ENCODE measurements at places on chromosomes 5 and 9.

DNA sequence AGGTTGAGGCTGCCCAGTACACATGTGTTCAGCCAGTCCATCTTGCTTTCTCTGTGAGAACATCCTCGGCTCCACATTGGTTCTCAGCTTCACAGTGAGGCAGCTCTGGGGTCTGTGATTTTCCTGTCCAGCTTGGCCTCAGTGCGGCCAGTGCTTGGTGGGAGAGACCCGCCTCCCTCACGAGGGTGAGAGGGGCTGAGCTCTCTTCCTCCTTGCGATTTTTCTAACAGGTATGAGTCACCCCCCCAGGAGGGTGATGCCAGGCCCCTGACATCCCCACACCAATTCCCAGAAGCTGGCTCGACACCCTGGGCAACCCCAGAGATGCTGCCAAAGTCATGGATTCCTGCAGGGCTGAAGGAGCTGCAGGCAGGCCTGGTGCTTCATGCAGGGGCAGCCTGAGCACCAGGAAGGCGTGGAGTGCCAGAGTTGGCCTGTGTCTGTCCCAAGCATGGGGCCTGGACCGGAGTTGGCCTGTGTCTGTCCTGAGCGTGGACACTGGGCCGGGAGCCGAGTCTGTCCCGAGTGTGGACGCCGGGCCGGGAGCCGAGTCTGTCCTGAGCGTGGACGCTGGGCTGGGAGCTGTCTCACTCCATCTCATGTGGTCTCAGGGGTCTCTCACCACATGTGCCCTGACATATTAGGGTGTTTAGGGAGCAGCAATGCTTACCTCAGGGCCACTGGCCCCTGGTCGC, 408.6 kb upstream of the IRX4 start:
- no peak for DNase-seq

DNA sequence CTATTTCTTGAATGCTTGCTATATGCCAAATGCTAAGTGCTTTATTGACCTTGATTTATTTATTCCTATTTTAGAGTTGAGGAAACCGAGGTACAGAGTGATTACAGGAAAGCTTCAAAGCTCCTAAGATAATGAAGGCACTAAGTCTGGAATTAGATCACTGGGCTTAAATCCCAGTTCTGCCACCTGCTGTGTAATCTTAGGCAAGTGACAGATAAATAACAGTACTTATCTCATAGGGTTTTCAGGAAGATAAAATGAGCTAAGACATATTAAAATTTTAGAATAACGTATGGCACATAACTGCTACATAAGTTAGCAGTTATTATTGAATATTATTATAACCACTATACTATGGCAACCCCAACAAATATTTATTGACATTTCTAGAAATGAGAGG, 843.8 kb downstream of the DTWD2 start:
- DNase-seq: peak; percentile 65

- DNase-seq: no peak
Measured at GRCh38 chr9:19108038-19108437, 5.3 kb upstream of the HAUS6 start.

DNA sequence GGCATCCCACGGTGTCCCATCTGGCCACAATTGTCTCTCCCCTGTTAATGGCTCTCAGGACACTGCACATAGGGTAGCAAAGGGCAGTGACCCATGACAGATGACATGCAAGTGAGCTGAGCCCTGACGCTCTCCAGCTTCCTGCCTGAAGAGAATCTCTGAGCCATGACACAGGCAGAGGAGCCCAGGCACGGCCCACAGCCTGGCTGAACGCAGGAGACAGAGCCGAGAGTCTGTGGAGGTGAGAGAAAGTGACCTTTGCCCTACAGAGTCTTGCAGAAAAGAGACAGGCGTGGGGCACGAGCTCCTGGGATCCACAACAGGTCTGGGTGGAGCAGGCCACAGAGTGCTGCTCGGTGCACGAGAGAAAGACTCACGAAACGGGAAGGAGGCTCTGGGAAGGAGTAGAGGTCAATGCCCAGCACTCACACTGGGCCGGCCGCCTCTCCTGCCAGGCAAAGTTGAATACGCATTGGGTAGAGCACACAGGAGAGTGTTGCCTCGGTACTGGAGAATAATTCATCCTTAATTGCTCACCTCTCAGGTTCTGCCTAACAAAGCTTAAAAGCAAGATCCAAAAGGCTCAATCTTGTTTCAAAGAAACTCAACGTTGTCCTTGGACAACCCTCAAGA, 90.3 kb downstream of the MRPL36 start:
- no peak for DNase-seq

- no peak for DNase-seq
Measured at GRCh38 chr9:124438091-124438490, 12.2 kb upstream of the ADGRD2 start.

Data from NCI-H524 (cell line).